ENCODE measurements at places on chromosomes 6 and 20.

DNA sequence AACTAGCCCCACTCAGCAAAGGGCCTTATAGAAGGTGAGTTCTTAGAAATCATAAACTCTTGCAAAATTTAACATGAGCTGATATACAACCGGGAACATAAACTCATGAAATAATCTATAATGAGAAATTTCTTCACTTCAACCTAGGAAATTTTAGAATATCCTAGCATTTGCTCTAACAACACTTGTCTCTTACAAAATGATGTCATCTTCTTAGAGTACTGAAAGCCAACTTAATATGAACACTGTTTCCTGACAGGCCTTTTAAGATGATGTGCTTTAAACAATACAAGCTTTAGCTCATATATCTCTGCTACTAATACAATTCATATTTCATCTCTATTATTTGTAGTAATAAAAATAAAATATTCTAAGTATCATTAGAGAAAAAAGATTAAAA lies 932 bp downstream of the PACRG start:
- DNase-seq: no peak

GRCh38 chr6:130190701-130191690 lies 31.8 kb downstream of the SAMD3 start:
- no peak for DNase-seq

- DNase-seq: no peak
Observed at GRCh38 chr6:142385352-142385751, 83.5 kb downstream of the ADGRG6 start.

DNA sequence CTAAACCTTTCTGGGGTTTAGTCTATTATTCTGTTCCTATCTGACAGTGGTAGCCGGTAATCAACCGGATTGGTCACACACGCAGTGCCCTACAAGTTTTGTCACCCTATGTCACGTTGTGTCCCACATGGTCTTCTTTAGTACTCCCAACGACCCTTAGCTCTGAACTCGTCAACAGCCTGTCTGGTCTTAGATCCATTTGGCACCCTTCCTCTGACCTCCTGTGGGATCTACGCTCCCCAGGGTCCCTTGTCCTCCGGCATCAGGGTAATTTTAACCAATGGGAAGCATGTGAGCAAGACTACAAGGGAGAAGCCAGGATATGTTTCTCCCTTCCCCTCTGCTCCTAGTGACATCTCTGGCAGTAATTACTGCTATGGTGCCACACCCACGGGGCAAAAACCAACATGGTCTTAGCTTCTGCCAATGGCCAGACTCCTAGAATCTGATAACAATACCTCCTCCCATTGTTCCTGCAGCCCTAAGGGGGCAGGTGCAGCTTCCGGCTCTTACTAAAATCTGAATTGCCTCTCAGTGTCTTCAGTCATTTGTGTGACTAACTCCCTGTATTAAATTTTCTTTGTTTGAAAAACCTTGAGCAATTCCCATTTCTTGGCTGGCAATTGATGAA lies 56.6 kb downstream of the MAFB start:
- no peak for DNase-seq

- no peak for DNase-seq
Observed at GRCh38 chr6:25384967-25385366, 105.8 kb downstream of the CARMIL1 start.

- no peak for DNase-seq
Observed at GRCh38 chr20:41905199-41905598, 287.0 kb upstream of the CHD6 start.

DNA sequence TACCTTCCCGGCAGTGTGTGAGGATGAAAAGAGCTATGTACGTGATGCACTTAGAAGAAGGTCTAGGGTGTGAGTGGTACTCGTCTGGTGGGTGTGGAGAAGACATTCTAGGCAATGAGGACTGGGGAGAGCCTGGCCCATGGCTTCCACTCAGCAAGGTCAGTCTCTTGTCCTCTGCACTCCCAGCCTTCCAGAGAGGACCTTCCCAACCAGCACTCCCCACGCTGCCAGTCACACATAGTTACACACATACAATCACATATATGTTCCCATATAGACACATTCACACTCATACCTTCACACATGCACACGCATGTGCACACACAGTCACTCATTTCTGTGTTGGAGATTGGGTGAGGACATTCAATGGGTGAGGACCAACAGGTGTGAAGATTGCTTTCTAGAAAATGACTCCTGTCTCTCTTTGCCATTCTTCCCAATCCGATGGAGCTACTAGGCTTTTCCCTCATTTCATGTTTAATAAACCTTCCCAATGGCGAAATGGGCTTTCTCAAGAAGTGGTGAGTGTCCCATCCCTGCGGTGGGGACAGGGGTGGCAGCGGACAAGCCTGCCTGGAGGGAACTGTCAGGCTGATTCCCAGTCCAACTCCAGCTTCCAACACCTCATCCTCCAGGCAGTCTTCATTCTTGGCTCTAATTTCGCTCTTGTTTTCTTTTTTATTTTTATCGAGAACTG lies 30.4 kb downstream of the SRSF3 start:
- DNase-seq: no peak

Data from iPS DF 19.7 (cell line).